ENCODE measurements at places on chromosomes 3 and 15.

- DNase-seq: no peak
Observed at GRCh38 chr15:80727596-80727995, 32.5 kb downstream of the ABHD17C start.

DNA sequence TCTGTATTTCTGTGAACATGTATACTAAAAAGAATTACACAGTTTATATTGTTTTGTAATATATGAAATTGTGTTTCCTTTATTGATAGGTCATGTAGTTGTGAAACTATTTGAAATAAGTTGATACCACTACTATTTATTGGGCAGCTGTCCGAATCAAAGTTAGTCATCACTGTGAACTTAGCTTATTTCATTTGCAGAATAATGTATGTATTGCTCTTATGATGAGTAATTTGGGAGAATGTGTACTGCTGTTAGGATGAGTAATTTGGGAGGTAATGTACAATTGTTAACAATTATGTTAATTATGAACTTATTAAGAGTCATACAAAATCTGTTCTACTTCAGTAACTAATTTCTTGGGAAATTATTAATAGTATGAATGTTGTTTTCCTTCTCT lies 22.2 kb downstream of the FXR1 start:
- DNase-seq: no peak

GRCh38 chr3:65963787-65964677 lies 74.7 kb downstream of the MAGI1 start:
- DNase-seq: no peak

GRCh38 chr3:50350213-50350526 lies 405 bp downstream of the NPRL2 start:
- DNase-seq: no peak

- no peak for DNase-seq
Observed at GRCh38 chr15:87767516-87767915, 489.0 kb downstream of the NTRK3 start.

- peak; percentile 30 for DNase-seq
Observed at GRCh38 chr3:5187920-5188418, 462 bp downstream of the EDEM1 start.

DNA sequence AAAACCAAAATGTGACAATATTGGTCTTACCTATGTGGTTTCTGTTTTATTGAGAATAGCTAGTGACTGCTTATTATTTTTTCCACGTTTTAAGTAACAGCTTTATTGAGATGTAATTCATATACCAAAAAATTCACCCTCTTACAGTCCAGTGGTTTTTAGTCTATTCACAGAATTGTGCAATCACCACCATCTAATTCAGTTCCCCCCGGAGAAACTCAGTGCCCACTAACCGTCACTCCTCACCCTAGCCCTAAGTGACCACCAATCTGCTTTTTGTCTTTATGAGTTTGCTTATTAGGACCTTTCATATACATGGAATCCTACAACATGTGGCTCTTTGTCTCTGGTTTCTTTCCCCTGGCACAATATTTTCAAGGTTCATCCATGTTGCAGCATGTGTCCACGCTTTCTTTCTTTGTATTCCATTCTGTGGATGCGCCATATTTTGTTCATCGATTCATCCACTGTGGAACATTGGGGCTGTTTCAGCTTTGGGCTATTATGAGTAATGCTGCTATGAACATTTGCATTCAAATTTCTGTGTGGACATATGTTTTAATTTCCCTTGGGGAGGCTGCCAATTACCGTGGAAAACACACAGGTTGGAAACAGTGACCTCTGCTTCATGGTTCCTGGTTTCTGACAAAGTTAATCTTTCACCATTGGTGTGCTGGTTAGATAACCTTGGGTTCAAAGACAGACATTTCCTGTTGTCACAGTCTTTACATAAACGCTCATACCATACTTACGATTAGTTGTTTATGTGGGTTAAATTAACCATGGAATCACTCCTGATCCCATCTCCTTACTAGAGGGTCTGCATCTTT lies 3.2 kb upstream of the BCL2L10 start:
- no peak for DNase-seq

DNA sequence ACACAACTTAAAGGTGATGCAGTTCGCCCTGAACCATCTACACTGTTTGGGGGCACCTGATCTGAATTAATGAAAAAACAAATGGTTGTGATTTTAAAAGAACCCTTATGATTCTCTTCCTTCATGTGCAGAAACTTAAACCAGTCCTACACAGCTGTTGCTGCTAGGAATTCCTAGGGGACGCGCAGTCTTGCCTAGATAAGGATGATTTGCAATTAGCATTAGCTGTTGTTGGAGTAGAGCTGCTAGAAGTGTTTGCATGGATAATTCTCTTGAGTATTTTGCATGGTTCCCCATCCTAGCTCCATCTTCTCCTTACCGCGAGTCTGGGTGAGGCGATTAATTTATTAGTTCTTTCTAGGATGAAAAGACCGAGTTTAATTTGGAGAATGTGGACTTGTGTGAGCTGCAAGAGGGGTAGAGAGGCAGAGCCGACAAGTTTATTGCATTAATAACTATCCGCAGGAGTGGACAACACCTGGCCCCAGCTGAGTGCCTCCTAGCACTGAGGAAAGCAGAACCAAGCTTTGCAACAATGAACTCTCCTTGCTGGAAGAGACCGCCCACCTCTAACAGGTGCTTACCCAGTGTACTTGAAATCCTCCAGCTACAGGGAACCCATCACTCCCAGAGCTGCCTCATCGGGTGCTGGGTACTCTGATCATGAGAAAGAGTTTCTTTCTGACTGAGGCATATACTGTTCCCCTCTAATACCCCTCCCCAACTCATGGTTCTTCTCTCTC lies 75.0 kb upstream of the WNT7A start:
- DNase-seq: no peak

GRCh38 chr3:50577348-50577747 lies 8.0 kb downstream of the HEMK1 start:
- no peak for DNase-seq

GRCh38 chr3:131596884-131597283 lies 94.1 kb upstream of the MRPL3 start:
- DNase-seq: no peak

- DNase-seq: no peak
Observed at GRCh38 chr3:118505784-118506183, 528.9 kb downstream of the IGSF11 start.

DNA sequence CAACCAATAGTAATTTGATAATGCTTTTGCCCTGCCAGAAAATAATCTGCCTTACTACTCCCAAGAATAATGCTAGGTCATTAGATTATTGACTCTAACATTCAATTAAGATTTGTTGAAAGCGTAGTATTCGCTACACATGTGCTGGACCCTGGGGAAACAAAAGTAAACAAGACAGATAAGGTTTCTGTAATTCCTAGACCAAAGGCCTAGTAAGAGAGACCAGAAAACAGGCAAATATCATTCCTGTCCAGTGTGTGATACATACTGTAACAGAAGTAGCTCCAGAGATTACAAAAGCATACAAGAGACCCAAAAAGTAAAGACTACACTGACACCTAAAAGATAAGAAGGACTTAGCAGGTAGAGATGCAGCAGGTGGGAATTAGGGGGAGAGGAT lies 60.8 kb downstream of the PLOD2 start:
- DNase-seq: no peak

GRCh38 chr15:66573719-66574595 lies 8.2 kb upstream of the LCTL start:
- no peak for DNase-seq

DNA sequence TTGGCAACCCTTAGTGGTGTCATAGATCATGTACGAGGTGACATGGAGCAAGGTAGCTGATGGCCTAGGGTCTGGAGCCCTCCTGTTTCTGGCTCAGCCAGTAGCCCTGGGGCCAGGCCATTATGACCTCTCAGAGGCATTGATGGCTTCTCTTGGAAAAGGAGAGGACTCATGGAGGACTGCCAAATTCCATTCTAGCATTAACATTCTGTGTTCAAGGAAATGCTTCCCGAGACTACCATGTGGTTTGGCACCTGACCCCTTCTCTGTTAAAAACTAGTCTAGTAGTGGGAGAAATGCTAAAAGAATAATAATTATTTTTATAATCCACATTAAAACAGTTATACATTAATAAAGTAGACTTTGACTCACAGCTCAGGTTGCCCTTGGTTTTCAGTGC lies 40.2 kb upstream of the ADAMTSL3 start:
- DNase-seq: no peak

- no peak for DNase-seq
Observed at GRCh38 chr15:80328496-80328895, 75.7 kb upstream of the ARNT2 start.

DNA sequence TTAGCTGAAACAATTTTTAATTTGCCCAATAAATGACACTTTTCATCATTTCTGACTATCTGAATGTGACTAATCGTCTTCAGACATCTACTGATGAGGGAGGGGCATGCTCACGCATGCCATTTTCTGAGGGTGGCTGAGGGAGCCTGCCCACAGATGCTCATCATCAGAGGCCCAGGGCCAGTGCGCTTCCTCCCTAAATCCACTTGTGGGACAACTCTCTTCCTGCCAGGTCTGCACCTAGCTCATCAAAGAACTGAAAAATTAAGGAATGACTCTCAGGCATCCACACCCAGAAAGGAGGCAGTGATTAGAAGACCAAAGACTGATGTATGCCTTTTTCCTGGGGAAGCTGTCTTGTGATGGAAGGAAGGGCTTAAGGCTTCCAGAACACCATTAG lies 22.8 kb downstream of the RTP3 start:
- no peak for DNase-seq

DNA sequence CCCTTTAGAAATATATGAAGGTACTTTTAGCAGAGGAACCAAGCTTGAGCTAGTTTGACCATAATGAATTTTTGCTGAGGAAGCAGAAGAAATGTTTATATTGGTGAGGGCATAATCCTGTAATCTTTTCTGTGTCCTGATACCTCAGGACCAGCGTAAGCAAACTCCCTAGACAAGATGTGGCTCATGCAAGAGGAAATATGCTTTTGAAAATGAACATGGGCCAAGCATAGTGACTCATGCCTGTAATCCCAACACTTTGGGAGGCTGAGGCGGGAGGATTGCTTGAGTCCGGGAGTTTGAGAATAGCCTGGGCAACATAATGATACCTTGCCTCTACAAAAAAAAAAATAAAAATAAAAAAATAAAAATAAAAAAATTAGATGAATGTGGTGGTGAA lies 78.5 kb downstream of the PPARG start:
- no peak for DNase-seq

DNA sequence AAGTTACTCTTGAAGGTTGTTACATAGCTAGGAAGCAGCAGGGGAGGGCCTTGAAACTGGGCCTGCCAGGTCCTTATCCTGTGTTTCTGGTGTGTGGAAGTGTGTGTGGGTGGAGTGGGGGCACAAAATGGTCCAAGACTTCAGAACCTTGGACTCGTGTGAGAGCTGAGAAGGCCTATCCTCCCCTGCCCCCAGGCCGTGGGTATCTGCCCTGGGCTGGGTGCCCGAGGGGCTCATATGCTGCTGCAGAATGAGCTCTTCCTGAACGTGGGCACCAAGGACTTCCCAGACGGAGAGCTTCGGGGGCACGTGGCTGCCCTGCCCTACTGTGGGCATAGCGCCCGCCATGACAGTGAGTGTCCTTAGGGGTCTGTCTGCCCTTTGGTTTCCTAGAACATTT lies 4.5 kb downstream of the CHRD start:
- DNase-seq: no peak

DNA sequence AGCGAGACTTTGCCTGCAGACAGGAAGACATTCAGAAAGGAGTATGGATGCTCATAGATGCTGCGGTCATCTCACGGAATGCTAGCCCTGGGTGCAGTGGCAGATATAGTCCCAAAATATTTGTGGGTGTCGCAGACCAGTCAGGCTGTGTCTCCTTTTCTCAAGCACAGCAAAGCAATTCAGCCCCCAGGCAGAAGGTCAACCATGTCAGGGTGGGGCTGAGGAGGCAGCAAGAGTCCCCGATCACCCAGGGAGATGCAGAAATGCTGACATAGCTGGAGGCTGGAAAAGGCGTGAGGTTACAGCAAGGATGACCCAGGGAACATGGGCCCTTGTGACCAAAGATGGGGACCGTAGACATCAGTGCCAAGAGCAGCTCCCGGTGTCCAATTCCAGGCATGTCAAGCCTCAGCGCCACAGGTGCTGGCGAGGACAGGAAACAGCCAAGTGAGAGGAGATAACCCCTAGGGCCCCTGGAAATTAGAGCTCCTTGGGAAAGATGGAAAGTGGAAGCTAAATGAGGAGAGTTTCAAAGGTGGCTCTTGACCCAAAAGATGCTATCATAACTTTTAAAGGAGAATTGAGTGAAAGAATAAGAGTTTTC lies 81.2 kb upstream of the ABHD17C start:
- DNase-seq: no peak

GRCh38 chr3:28151608-28152228 lies 89.7 kb upstream of the CMC1 start:
- DNase-seq: no peak

DNA sequence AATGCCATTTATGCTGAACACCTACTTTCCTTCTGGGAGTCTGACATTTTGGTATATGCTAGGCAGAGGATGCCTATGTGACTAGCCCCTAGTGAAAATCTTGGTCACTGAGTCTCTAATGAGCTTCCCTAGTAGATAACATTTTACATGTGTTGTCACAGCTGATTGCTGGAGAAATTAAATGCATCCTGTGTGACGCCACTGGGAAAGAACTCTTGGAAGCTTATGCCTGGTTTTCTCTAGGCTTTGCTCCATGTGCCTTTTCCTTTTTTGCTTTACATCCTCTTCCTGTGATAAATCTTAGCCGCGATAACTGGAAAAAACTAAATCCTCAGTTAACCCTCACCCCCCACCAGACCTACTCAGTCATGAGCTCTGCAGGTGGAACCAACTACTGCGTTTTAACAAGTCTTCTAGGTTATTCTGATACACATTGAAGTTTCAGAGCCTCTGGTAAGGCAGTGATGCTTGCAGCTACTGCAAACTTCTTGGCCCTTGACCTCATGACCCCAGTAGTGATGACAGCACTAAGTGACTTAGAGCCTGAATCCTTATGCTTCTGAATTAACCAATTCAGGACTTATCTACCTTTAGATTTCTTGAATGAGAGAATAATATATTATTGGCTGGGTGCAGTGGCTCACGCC lies 292.4 kb upstream of the SOX14 start:
- DNase-seq: no peak

- DNase-seq: no peak
Observed at GRCh38 chr3:67468511-67468910, 185.9 kb downstream of the SUCLG2 start.

DNA sequence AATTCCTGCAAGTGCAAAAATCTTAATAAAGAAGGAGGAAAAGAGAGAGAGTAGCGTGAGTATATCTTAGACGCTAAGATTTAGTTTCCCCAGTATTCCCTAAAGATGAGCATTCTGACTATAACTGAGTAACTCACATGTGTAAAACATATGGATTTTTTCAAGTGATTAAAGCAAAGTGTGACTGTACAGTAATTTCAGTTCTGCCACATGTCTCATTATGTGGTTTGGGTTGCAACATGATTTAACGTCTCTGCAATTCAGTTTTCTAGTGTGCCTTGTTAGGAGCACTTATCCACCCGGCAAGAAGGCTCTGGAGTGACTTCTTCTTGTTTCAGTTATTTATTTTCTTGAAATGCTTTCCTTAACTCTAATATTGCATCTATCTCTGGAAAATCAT lies 514.1 kb downstream of the ROBO1 start:
- no peak for DNase-seq

GRCh38 chr3:30440147-30440604 lies 166.2 kb upstream of the TGFBR2 start:
- DNase-seq: no peak

Data from stimulated activated CD8-positive, alpha-beta memory T cell treated with anti-CD3 and anti-CD28 coated beads, Interleukin-2, amount 100 ng/mL, for 1 hour (primary cell).